ENCODE measurements at places on chromosomes 3 and 15.

DNA sequence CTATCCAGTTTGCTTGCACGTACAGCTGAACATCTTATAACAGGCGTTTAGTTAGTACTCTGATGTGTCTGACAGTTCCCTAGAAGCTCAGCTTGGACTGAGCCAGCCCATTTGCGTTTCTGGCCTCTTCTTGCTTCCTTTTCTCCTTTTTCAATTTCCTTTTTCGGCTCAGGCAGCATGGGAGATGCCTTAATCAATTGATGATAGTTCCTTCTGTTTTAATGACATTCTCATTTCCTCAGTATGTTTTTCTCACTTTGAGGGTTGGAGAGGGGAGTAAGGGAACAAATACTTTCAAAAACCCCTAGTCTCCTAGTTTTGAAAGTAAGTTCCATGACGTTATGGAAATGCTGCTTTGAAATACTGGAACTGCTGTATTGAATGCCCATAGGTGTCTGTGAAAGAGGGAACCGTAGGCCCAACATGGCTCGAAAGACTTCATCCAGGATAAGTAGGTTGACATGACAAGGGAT is 18.9 kb downstream of the IL1RAP start:
- DNase-seq, result no peak

DNA sequence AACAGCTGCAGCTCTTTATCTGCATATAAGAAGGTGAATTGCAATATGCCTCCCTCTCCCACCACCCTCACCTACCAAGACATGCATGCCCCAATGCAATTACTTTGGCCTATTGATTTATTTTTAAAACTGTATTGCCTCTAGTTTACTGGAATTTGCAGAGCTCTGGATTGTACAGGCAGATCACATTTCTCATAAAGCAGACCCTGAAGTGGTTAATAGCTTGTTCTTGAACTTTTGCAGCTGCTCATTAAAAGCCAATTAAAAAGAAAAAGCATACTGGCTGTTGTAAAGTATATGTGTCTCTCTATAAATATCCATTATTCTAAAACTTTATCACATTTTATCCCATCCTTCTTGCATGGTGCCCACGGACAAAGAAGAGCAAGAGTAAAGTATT is 221.5 kb upstream of the TOPAZ1 start:
- DNase-seq, result no peak

GRCh38 chr15:41865490-41866055 is 26.9 kb downstream of the PLA2G4B start:
- DNase-seq, result no peak

GRCh38 chr15:100125401-100126191 is 216.2 kb downstream of the ADAMTS17 start:
- no peak for DNase-seq

DNA sequence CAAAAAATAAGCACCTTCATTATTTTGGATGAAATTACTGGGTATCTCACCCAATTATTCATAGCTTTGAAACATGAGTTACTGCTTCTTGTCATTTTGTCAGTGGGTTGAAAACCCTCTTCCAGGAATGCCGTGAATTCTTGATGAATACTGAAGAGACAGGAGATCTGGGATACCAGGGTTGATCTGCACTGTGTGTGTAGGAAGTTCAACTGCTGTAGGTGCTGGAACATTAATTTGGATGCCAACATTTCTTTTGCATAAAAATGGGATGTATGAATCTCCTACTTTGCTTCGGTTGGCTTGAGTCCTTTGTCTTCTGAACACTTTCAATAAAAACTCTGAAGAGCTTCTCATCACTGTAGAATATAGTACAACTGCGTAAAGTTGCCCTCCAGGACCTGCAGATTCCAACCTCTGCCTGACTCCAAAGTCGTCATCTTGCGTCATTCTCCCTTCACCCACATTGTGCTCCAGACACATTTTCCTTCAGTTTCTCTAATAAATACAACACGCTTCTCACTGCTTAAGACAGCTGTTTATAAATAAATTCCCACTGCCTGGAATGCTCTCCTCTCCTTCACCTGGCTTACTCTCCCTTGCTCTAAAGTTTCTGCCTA is 312.7 kb upstream of the TGFBR2 start:
- no peak for DNase-seq

- DNase-seq, result no peak
These were observed 267.0 kb downstream of the CHL1 start for GRCh38 chr3:463252-464192.

DNA sequence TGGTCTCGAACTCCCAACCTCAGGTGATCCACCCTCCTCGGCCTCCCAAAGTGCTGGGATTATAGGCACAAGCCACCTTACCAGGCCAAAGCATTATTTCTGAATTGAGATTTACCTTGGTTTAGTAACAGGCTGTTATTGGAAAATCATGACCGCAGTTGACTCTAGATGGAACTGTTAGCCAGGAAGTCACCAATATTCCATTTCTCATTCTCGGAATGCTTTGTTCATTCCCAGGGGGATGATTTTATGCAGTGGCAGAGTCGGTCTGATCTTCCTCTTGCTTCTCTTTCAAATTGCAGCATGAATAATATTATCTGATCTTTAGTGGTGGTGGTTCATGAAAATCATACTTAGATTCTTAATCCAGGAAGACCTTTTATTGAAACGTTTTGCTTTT is 195.5 kb upstream of the MBNL1 start:
- DNase-seq, result no peak

DNA sequence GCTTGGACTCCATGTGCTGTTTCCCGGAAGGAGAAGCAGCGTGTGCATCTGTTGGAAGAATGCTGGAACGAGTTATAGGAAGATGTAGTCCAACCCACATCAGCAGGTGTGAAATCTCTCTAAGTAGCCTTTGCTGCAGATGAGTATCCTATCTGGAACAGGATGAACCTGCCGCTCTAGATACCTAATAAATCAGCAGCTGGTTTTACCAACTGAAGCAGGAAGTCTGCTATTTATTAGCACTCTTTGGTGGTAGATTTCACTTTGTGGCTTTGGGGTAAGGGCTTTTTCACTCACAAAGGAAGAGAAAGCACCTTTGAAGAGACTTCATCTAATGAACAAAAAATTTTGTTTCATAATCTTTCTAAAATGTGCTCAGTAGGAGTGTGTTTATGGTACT is 66.4 kb downstream of the DCUN1D1 start:
- no peak for DNase-seq

GRCh38 chr3:71061581-71061980 is 521.9 kb downstream of the FOXP1 start:
- no peak for DNase-seq

DNA sequence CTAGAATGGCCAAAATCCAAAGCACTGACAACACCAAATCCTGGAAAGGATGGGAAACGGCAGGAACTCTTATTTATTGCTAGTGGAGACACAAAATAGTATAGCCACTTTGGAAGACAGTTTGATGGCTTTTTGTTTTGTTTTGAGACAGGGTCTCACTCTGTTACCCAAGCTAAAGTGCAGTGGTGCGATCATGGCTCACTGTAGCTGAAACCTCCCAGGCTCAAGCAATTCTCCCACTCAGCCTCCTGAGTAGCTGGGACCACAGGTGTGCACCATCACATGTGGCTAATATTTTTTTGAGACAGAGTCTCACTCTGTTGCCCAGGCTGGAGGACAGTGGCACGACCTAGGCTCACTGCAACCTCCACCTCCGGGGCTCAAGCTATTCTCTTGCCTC is 27.3 kb upstream of the GPR160 start:
- DNase-seq, result no peak

DNA sequence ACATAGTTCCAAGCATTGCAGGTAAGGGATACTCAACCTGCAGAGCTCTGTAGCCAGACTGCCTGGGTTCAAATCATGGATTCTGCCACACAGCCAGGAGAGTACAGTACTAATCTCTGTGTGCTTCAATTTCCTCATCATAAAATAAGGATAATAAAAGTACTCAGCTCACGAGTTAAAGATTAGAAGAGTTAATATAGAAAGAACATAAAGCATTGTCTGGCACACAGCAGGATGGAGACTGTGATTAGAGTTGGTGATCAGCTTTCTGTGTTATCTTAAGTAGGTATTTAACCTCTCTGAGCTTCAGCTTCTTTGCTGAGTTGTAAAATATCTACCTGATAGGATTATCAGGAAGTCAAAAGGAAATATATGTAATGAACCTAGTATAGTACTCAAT is 2.7 kb downstream of the CEP70 start:
- DNase-seq, result no peak

DNA sequence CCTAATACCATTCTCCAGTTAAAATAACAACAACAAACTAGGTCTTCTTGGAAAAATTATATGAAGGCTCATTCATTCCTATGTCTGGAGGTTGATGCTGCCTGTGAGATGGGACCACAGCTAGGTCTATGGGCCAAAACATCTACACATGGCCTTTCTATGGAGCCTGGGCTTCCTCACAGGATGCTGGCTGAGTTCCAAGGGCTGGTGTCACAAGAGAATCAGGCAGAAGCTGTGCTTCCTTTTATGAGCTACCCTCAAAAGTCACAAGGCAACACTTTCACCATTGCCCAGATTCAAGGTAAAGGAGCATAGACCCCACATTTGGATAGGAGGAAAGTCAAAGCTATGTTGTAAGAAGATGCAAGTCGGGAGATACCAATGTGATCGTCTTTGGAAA is 4.6 kb upstream of the RTP2 start:
- no peak for DNase-seq

GRCh38 chr3:115486880-115487279 is 136.4 kb upstream of the GAP43 start:
- no peak for DNase-seq

DNA sequence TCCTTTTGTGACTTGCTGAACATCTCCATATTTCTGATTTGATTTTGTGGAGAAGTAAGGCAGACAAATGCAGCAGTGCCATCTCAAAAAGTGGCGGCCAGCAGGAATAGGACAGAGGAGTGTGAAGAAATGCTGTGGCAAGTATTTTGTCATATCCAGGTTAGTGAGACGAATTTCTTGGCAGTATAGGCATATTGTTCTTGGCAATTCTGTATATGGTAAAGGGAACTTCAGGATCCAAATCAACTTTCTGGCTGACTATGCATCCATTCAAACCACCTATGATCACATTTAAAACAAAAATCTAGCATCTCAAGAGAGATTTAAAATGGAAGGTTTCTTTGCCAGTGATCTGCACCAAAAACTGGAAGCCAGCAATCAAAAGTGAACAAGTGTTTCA is 228.0 kb downstream of the DTWD1 start:
- no peak for DNase-seq

DNA sequence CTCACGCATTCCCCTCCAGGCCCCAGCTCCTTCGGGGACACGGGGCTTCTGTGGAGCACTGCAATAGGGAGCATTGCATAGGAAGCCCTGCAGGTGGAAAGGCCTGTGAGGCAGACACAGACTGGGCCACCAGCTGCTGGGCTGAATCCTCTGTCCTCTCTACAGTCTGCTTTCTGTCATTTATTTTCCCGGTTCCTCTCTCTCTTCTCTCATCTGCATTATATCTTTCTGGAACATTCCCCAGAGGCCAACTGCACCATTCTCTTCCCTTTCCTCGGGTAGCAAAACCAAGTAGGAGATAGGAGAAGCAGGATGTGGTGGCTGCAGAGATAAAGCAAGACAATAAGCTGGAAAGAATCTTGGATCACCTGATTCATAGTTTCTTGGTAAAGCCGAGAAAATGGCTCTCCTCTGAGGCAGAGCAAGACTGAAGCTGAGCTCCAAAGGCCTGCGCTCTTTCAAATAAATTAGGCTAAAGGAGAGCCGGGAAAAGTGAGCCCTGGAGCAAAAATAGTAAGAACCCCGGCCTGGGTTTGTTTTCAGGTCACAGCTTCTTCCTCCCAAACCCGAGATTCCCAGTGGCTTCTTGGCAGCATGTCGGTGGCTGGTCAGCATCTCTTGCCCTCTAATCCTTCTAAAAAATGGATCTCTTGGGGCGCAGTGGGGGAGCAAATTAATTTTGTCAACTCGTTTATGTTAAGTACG is 5.3 kb downstream of the TM4SF4 start:
- DNase-seq, result no peak

- no peak for DNase-seq
These were observed 462.3 kb upstream of the SGO1 start for GRCh38 chr3:20648294-20648693.

- no peak for DNase-seq
These were observed 14.4 kb downstream of the TNFAIP8L3 start for GRCh38 chr15:51080286-51080685.

DNA sequence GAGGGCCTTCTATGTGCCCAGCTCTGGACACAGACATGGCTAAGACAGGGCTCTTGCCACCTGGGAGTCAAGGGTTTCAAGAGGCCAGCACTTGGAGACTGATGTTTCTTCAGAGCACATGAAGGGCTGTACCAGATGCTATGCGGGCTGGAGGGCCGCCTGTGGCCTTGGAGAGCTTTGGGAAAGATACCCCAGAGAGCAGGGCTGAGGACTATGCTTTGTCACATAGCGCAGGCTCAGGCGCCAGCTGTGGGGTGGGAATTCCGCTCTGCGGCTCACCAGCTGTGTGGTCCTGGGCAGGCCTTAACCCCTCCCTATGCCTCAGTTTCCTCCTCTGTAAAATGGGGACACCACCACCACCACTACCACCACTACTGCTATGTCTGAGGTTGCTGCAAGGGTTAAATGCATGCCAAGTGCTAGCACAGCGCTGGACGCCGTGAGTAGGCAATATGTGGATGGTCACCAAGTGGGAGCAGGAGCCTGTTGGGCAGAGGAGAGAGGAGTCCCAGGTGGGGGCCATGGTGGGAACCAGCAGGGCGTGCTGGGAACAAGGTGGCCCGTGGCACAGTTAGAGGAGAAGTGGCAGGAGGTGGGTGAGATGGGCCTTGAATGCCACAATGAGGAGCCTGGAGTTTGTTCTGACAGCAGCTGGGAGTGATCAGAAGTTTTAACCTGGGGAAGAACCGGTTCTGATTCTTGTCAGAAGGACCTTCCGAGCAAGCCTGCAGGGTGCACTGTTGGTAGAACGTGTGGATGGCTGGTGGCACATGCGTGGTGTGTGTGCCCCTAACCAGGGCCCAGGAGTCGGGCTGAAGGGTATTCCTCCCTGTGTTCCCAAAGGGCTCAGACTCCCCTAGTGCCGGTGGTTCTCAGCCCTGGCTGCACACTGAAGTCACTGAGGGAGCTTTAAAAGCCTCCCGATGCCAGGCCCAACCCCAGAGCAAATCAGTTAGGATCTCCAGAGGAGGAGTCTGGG is 41.7 kb downstream of the FEM1B start:
- peak; percentile 21 for DNase-seq

GRCh38 chr15:78207110-78207458 is 27.3 kb downstream of the ACSBG1 start:
- DNase-seq, result no peak

GRCh38 chr3:63940389-63940757 is 28.2 kb upstream of the SCAANT1 start:
- no peak for DNase-seq
